Mesothelial cell of epicardium (in vitro differentiated cells): ENCODE measurements at places on chromosomes 12 and 14. TPM values are rescaled to one million over a fixed set of nuclear protein-coding genes. Genes with fewer than 3 reads are reported as not detected.

- DNase-seq = no peak
These were observed 139.5 kb upstream of the OTX2 start for GRCh38 chr14:56949828-56950227.

GRCh38 chr14:88791629-88792472 is 902 bp downstream of the EML5 start:
- peak; percentile 45 for DNase-seq

GRCh38 chr14:70789361-70789760 is 20.0 kb downstream of the MAP3K9 start:
- DNase-seq = no peak

DNA sequence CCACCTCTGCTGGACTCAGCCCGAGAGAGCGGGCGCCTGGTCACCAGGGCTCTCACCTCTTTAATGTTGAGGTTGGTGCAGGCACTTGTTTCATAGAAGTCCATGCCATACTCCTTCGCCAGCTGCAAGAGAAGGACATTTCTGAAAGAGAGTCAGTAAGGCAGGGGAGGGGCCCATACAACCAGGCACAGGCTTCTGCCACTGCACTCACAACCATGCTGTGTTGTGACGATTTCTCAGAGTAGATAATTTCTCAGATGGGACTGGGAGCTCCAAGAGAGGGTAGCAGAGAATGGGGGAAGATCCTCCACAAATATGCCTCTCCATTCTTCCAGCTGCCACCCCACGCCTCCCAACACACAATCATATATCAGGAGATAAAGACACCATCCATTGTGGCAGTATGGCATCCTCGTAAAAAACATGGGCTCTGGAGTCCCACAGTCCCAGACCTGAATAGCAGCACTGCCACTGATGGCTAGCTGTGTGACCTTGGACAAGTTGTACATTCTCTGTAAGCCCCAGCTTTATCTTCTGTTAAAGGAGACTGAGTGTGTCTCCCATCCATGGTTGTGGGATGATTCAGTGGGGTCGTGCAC is 6.2 kb upstream of the GPX2 start:
- no peak for DNase-seq

DNA sequence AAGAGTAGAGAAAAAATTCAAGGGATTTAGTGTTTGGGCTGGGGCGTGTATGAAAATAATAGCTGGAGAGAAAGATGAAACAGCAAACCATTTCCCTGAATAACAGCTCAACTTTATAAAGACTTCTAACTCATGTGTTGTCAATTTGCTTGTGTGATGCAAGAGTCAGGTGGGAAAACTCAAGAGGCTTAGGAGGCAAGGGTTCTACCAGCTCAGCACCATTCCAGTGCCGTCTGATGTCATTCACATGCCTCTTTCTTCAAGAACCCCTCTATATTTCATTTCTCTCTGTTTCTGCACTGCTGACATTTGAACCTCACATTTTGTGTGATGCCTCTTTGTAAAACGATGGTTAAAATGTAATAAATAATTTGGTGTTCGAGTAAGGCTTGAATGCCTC is 192.2 kb downstream of the PRKD1 start:
- no peak for DNase-seq

DNA sequence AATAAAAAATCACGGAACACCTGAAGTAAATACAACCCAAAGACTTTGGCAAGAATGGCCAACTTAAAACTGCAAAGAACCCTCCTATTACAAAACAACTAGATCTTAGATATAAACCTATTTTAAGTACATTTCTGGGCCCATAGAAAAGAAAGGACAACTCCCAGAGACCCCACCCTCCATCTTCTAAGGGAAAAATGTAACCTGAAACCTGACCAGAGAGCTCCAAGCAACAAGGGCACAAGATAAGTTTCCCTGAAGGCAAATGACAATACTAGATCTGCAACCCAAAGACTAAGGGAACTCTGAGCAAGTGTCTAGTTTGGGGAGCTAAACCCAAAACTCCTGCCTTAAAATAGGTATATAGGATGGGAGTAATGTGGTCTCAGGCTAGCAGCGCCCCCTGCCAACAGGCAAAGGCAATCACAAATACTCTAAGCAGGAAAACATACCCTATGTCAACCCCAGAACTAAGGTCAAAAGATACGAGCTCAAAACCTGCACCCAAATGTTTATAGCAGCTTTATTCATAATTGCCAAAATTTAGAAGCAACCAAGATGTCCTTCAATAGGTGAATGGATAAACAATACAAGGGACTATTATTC is 218.9 kb downstream of the ITPR2 start:
- DNase-seq = no peak

- peak; percentile 75 for DNase-seq
These were observed 396 bp downstream of the FERMT2 start for GRCh38 chr14:52950410-52950897.

DNA sequence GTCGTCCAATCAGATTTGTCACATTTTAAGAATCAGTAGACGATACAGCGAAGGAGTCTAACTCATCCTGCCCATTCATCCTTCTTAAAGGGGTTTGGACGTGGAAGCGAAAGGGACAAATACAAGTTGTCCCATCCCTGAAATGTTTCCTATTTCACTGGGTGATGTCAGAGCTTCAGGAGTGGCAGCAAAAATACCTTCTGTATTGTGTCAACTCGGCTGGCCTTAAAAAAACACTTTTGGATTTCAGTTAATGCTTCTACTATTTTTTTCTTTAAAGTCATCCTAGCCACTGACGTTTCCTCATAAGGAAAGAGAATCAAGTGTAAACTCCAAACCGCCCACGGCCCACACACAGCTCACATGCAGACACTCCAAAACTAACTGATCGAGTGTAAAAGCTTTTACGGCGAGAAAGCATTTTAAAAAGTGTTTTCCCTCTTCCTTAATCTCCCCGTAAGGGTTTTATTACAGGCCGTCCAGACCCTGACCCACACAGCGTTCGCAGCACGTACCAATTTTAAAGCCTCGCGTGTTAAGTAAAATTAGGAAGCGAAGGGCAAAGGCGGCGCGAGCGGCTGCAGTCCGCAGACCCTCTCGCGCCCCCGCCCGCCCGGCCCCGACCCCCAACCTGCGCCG is 593 bp downstream of the CFL2 start:
- DNase-seq = no peak

- no peak for DNase-seq
These were observed at the start of gene OR11H6 for GRCh38 chr14:20223410-20223809. OR11H6 (plus strand) TSS chr14:20223710; CDS start chr14:20223710, 0 bp downstream.

- peak; percentile 98 for DNase-seq
These were observed at the start of gene HSPA2 for GRCh38 chr14:64540208-64541202. HSPA2 (plus strand) TSS chr14:64540741; CDS start chr14:64540850, 109 bp downstream.

CINP gene
- total RNA-seq = 24.3 to 28.5 TPM (median 26.8 TPM) in 3 replicates

SCARB1 gene
- 40.2 to 43.3 TPM (median 40.4 TPM) in 3 replicates for total RNA-seq

KRT78 gene
- not detected in 3 replicates for total RNA-seq

FLRT2 gene
- 143 to 150 TPM (median 148 TPM) in 3 replicates for total RNA-seq

CLBA1 gene
- 9.0 to 10.3 TPM (median 10.2 TPM) in 3 replicates for total RNA-seq

LRTM2 gene
- 0.45 to 0.47 TPM in 2 of 3 replicates, not detected in the other for total RNA-seq

FIGNL2 gene
- 4.8 to 5.2 TPM (median 5.2 TPM) in 3 replicates for total RNA-seq
